ENCODE measurements at places on chromosomes 13 and 19. TPM values are rescaled to one million over a fixed set of nuclear protein-coding genes. Genes with fewer than 3 reads are reported as not detected.

AXL gene
- 28.4 TPM for total RNA-seq

ZNF700 gene
- total RNA-seq = 5.0 TPM

DCT gene
- not detected for total RNA-seq

SERP2 gene
- total RNA-seq = not detected

ELF1 gene
- 46.1 TPM for total RNA-seq

ICAM5 gene
- total RNA-seq = 0.16 TPM

KLK12 gene
- total RNA-seq = not detected

SAE1 gene
- 174 TPM for total RNA-seq

OR10H1 gene
- not detected for total RNA-seq

ZNF626 gene
- total RNA-seq = 10.3 TPM

HAUS8 gene
- 4.2 TPM for total RNA-seq

CCDC8 gene
- total RNA-seq = 0.19 TPM

PLIN4 gene
- total RNA-seq = 3.3 TPM

KLF1 gene
- total RNA-seq = 0.06 TPM
